Inflammatory macrophage (primary cell): ENCODE measurements at places on chromosomes 7 and 10.

DNA sequence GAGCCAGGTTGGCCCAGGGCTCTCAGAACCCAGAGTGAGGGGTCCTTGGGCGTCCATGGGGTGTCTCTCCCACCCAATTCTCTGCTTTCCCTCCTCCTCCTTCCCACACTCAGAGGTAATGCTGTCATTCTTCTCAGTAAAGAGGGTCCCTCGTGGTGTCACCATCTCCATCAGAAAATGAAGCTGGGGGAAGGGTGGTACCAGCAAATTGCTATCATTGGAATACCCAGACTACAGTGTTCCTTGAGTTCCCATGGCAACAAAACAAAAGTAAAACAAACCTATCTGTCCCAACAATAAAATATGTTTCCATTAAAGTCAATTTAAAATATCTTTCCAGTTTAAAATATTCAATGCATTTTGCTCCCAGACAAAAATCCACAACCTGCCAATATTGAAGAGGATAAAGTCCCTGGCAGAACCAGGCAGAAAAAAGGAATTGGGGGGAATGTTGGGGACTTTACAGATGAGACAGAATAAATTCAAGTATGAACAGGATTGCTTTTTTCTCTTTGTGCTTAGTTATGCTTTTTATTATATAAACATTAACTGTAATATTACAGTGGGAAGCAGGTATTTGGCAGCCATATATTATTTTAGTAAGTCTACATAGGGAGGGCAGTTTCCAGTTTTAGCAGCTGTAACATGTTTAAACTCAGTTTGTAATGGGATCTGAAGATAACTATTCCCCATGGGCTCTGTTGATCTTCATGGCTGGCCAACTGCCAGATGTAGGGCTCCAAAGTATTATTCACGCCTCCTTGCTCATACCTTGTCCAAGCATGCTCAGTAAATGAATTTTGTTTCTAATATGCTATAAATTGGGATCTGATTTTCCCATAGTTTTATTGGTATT is 182.1 kb downstream of the ARID5B start:
- DNase-seq = no peak

DNA sequence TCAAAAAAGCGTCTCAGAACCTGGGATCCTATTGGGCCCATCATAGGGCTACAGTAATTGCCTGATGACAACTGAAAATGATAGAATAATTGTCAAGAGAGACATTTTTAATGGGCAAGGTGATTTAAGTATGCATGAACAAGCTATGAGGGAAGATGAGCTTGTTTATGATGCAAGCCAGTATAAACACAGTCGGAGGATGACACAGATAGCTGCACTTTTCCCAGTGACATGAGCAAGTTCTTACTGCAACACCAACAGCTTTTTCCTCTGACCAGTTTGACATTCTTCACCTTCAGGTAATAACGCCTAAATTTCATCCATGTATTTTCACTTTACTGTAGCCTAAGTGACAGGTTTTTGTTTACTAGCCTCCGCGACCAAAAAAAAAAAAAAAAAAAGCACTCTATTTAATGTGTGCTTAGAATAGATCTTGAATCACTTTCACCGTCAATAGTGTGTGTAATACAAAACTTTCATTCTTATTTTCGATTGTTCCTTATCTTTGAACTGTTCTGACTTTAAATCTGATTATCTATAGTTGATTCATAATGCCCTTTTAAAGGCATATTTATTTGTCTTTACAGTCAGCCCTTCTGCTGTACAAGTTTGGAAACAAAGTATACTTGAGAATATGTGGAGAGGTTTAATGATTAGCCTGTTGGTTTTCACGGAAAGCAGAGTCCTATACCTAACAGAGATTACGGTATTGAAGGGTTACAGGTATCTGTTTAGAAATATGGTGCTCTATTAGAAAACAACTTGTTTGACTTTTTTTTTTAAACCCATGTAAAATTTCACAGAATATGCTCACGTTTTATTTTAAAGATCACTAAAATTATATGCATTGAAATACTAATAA is 1.7 kb downstream of the FOXP2 start:
- DNase-seq = no peak

- no peak for DNase-seq
These were observed 238.2 kb downstream of the BUB3 start for GRCh38 chr10:123392182-123392963.

DNA sequence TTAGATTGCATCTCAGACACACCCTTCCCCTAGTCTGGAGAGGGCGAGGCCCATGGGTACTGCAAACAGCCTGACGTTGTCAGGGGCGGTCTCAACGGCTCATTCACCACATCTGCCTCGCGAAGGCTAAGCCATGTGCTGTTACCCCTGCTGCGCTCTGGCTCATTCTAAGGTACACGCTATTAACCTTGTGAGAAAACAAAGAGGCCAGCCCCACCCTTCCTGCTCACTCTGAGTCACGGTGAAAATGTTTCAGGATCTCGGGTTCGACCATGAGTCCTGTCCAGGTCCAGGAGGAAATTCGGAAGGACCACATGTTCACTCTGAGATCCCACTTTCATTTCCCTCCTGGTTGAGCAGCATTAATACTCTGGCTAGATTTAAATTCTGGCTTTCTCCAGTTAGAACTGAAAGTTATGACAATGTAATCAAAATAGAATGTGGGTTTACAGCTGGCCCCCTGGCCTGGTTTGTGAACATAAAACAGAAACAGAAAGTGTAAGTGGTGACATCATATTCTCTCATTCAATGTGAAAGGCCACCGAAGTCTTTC is 55.2 kb downstream of the EGFR start:
- DNase-seq = no peak

DNA sequence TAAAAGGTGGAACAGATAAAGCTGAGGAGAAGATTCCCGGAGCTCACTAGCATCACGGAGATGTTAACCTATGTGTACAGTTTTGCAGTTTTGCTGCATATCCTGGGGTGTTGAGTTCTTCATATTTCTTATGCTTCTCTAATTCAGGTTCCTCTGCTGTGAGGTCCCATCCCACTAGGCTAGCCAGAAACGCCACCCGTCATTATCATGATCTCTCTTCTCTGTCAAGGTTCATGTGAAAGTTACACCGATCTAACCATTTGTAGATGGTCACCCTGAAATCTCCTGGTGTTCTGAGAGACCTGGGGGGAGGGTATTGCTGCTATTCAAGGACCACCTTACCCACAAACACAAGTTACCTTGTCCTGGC is 136.3 kb downstream of the CCDC71L start:
- DNase-seq = no peak

DNA sequence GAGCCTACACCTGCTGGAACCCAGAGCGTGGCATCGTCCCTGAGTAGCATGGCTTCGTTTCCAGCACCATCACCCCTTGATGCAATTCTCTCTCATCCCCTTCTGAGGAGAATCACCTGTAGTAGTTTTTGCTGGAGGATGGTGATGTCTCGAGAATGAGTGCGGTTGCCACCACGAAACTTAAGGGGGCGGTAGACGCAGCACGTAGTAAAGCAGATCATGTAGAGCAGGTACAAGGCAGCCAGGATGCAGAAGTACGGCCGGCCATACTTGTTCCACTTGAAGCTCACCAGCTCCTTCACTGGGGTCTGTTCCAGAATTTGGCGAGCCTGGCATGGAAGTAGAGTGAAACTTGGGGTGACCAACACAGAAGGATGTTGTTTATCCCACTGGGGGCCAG is 8.1 kb downstream of the TRPV5 start:
- DNase-seq = no peak
